ENCODE measurements at places on chromosomes 3 and 15. TPM values are rescaled to one million over a fixed set of nuclear protein-coding genes. Genes with fewer than 3 reads are reported as not detected.
A peak's percentile ranks its signal among the peaks of the same experiment; 100 is the strongest.

DNA sequence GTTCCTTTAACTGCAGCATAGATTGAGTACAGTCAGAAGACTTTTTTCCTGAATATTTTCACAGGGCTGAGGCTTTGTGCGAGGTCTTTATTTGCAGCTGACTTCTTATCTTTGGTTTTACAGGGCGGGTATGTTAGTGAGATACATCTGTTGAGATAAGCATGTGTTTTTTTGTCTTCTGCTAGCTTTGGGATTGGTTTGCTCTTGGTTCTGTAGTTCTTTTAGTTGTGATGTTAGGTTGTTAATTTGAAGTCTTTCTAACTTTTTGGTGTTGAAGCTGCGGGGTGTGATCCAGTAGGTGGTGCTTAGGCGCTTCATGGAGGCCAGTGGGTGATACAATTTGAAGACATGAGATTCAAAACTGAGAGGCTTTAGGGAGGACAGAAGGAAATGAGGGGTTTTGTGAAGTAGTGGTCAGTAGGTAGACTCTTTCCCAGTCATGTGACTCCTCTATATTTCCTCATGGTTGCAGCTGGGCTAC, 67.9 kb upstream of the TNFSF10 start:
- DNase-seq, result no peak

- no peak for DNase-seq
These were observed at the start of gene GNAT1 for GRCh38 chr3:50190936-50191660. Gene GNAT1, plus strand, starts transcription at chr3:50191610. Its CDS starts 116 bp downstream, at chr3:50191726.

GRCh38 chr15:76976572-76977270, 18.2 kb upstream of the PSTPIP1 start:
- no peak for DNase-seq

DNA sequence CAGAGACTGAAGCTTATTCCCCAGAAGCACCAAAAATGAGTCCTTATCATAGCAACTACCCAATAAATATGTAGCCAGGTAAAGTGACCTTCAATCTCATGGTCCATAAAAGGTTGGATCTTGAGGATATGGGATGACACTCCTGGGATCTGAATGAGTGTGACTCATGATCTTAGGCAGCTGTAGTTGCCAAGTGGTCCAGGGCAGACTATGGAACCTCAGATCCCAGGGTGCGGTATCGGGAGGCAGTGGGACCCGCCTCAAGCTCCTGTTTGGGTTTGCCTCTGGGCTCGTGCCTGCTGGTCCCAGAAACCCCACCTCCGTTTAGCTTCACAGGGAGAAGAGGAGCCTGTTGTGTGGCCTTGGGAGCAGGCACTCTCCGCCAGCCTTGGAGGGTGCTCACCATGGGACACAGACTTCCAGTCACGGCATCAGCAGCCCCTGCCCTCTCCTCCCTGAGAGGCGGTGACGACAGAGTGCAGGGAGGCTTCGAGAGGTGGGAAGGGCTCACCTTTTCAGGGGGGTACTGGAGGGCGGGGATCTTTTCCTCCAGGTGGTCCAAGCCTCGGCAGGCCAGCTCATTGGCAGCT, 8.1 kb downstream of the PLIN1 start:
- DNase-seq, result no peak

DNA sequence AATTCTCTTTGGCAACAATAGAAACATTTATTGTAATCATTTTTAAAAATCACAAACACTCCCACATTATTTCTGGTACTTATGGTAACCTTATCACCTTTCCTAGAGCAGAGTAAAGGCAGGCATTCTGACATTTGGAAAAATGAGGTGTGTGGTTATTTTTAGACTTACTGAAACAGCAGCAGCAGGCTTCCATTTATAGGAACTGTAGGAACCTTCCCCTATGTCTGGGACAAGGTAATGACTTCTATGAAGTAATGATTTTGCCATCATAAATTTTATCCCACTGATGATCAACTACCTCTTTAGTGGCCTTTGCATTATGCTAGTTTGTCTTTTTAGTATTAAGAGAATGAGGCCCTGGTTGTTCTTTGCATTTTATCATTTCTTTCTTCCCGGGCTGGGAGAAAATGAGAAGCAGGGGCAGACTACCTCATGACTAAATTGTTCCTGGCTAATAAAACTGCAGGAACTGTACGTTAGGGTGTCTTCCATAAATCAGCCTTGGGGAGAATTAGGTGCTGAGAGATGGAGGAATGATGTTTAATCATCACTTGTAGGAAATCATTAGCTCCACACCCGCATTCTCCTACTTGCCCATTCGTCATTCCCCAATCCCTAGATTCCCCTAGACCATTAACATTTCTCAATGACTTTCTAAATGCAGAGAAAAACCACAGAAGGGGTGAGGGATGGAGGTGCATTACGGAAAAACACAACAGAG, 680.3 kb downstream of the AGBL1 start:
- DNase-seq, result no peak

GRCh38 chr3:28971156-28971555, 309.7 kb upstream of the RBMS3 start:
- DNase-seq, result no peak

DNA sequence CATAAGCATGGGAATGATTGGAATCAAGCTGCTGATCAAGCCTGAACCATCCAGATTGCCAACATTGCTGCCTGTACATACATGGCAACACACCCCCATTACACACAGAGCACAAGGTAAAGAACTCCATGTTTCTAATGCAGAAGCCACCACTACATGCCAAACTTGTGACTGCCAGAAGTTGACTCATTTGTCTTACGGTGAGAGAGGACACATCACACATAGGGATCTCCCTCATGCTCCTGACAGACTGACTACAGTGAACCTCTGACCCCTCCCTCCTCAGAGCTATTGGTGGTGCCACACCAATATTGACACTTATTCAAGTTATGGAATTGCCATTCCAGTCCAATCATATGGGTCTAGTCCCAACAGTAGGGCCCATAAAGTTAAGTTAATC, 42.3 kb downstream of the EFHB start:
- DNase-seq, result peak; percentile 46

DNA sequence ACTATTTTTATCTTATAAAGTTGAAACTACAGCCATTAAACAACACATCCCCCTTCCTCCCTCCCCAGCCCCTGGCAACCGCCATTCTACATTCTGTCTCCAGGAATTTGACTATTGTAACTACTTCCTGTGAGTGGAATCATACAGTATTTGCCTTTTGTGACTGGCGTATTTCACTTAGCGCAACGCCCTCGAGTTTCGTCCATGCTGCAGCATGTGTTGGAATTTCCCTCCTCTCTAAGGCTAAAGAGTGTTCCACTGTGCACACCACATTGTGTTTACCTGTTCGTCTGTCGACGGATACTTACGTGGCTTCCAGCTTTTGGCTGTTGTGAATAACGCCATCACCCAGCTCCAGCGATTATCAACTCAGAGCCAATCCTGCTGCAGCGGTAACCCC, 52.0 kb upstream of the DLG1 start:
- no peak for DNase-seq

DNA sequence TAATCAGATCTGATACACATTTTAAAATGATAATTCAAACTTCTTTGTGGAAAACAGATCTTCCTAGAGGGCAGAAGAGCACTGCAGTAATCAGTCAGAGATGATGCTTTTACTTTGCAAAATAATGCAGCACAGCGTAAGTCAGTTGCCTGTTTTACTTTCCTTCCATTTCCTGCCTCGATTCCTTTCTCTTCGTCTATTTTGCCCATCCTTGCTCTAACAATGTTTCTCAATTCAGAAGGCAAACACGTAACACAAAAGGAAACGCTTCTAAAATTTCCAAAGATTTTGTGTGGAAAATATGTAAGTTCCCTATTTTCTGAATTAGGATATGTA, 119.9 kb downstream of the P3H2 start:
- no peak for DNase-seq

- no peak for DNase-seq
These were observed 13.2 kb downstream of the USP13 start for GRCh38 chr3:179666030-179666429.

GRCh38 chr3:47515100-47515499, 1.6 kb upstream of the ELP6 start:
- no peak for DNase-seq

DNA sequence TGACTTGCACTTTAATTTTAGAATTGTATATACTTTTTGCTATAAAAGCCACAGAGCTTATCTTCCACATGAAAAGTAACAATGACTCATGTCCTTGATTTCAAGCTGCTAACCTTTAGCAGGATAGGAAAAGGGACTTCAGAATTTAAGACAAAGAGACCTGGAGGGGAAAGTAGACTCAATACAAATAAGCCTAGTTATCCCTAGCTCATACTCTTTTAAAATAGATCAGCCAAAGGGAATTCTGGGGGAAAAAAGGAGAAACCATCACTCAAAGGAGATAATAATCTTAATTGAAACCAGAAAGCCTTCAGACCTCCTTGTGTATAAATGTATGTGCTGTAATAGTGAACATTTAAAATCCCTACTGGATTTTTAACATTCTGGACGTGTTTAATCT, 930.3 kb downstream of the NTRK3 start:
- peak; percentile 17 for DNase-seq

DNA sequence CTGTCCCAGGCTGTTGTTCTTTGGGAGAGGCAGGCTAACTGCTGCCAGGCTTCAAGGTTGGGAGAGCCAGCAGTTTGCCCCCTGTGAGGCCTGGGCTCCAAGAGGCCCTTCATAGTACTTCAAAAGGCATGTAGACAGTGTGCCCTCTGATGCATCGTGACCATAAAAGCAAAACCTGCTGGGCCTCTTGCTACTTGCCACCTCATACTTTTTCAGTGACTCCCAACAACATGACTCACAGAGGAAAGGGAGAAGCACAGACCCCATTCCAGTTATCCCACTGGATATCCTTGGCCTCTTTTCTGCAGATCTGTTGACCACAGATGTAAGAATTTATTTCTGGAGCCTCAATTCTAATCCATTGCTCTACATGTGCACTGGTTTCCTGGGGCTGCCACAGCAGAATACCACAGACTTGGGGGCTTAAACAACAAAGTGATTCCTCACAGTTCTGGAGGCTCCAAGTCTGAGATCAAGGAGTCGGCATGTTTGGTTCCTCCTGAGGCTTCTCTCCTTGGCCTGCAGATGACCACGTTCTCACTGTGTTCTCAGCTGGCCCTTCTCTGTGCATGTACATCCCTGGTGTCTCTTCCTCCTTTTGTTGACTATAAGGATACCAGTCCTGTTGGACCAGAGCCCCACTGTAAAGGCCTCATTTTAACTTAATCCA, 8.9 kb upstream of the NSMCE3 start:
- DNase-seq, result peak; percentile 93

DNA sequence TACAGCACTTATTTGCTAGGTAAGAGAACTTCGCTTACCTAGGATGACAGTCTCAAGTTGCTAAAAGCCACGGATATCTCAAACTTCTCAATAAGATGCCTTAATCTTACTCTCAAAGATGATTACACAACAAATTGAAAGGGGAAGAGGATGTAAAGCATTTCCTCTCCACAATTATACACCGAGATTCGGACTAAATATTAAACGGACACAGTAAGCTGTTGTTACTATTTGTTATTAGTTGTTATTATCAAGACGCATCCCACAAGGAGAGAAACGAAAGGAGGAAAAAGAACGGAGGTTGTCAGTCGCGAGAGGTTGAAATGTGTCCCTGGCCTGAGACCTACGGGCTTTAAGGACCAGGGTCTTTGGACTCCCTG, 660 bp downstream of the ZNF106 start:
- DNase-seq, result no peak

GRCh38 chr15:91956026-91956723, 102.7 kb downstream of the SLCO3A1 start:
- peak; percentile 66 for DNase-seq

DNA sequence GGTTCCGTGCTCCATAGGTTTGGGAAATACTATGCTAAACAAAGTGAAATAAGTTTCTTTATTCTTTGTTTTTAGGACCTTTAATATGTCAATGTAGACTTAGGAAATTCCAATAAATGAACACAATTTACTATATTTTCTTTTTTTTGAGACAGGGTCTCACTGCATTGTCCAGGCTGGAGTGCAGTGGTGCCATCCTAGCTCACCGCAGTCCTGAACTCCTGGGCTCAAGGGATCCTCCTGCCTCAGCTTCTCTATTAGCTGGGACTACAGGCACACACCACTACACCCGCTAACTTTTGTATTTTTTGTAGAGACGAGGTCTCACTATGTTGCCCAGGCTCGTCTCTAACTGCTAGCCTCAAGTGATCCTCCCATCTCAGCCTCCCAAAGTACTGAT, 12.4 kb upstream of the HOMER2 start:
- DNase-seq, result no peak

DNA sequence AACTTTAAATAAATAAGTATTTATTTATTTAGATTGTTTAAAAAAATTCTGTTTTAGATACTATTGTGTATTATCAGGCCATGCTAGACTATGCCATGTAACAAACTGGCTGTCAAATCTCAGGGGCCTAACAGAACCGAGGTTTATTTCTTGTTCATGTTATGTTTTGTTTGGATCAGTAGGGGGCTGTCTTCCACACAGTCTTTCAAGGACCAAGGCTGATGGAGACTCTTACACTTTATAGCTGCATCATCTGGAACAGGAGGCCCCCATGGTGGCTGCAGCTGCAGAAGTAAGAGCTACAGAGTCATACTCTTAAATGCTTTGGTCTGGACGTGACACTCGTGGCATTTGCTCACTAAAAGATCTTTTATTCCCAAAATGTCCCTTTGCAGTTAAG, 33.0 kb upstream of the ARL14 start:
- DNase-seq, result no peak

DNA sequence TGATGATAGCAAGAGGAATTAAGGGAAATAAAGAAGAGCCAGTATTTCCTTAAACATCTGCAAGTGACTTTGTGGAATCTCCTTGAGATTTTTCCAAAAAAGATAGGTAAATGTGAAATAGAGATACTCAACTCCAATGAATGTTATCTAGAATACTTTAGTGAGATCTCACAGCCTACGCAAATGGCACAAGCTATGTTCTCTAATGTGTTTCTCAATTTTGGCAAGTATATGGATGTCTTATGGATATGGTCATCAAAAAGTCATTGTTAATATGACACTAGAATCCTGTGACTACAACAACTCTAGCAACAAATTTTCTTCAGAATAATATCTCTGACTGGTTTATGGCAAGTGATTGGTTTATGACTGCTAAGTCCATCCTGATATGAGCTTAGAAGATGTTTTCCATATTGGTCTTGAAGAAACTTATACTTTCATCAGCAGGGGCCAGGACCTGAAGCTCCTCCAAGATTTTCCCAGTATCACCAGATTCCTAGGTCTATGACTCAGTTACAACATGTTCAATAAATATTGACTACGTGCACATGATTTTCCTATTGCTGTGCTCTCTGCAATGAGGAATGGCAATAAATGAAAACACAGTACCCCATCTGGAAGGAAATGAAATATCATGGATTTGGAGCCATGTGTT, 170.9 kb upstream of the THBS1 start:
- DNase-seq, result no peak

Gene FGD5
- total RNA-seq, result not detected

Gene CCDC54
- total RNA-seq, result not detected

Gene FRMD4B
- 0.05 TPM for total RNA-seq

Gene EFCAB12
- 0.14 TPM for total RNA-seq

Gene NPAP1
- not detected for total RNA-seq

Gene IFT80
- total RNA-seq, result 25.2 TPM

Gene UROC1
- total RNA-seq, result not detected

Gene CCDC174
- 8.0 TPM for total RNA-seq
